Activated T-cell treated with anti-CD3 and anti-CD28 coated beads, Interleukin-2, amount 50 U/mL, for 72 hours (primary cell): ENCODE measurements at places on chromosomes 1 and 21.

GRCh38 chr1:203082231-203082505 lies 3.6 kb downstream of the MYOG start:
- DNase-seq, result no peak

- DNase-seq, result no peak
Measured at GRCh38 chr1:64137412-64137803, 66.0 kb upstream of the UBE2U start.

- no peak for DNase-seq
Measured at GRCh38 chr1:30194741-30195423, 528.5 kb downstream of the MATN1 start.

GRCh38 chr1:182395906-182396305 lies 4.3 kb upstream of the GLUL start:
- DNase-seq, result no peak

DNA sequence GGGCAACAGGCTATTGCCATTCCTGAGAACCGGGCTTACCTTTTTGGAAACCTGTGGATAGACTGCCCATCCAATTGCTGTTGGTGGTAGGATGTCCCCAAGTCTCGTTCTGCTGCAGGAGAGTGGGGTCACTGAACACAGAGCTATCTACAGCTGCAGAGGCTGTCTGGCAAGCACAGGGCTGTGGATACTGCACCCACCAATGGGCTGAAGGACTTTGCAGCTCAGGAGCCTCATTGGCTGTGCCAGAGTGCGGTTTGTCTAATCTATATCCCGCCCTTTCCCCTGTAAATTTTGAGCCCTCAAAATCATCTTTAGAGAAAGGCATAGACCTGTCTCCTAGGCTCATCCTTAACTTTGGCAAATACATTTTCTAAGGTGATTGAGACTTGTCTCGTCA lies 15.3 kb downstream of the RNF187 start:
- no peak for DNase-seq

- DNase-seq, result no peak
Measured at GRCh38 chr1:31111290-31111951, 45.9 kb upstream of the PUM1 start.

DNA sequence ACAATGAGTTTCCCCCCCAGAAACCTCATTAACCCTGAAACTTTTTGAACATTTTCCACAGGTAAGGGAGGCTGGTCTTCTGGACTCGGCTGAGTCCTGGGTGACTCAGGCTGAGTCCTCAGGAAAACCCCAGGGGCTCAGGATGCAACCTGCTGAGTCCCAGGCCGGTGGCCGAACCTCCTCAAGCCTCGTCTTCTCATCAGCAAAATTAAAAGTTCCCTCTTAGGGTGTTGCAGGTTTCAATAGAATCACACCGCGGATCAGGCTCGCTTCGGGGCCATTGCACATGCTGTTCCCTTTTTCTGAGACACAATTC lies 35.0 kb upstream of the GRHL3 start:
- no peak for DNase-seq

DNA sequence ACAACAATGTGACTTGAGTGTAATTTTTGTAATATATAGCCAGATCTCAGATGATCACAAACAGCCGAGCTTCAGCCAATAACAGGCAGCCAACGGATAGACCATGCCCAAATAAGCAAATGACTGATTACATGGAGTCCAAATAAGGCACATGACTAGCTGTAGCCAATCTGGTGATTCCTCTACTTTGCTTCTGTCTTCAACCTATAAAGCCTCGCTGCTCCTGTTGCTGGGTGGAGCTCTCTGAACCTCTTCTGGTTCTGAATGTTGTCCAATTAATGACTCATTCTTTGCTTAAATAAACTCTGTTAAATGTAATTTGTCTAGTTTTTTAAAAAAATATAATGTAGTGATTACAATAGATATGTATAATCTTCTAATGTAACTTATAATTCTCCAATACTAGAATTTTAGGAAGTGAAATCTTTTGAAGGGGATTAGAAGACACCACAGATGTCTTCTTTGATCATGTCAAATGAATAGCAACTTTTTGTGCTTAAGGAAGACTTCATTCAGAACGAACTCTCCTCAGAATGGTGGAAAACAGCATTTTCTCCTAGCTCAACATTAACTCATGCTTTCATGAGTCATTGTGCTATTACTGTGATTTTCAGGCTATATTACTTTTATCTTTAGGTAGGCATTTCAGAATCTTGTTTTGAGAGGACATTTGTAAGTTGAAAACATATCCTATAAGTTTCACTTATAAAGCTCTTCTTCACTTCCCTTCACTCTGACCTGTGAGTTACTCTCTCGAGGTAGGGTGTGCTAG lies 857.8 kb upstream of the B3GALT2 start:
- DNase-seq, result no peak

DNA sequence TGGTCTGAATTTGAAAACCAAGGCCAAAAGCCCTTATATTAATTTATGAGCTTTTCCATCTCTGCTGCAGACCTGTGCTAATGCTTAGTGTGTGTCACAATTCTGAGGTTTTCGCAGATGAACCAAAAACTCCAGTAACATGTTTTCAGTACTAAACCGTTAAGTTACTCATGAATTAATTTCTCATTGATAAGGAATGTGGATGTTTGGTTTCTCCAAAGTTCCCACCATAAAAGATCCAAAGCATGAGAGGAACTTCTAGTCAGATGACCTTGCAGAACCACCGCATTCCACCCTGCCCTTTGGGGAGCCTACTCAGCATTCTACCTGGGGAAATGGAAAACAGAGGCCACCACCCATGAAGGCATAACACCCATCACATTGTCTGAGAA lies 7.5 kb upstream of the LEPR start:
- DNase-seq, result no peak

DNA sequence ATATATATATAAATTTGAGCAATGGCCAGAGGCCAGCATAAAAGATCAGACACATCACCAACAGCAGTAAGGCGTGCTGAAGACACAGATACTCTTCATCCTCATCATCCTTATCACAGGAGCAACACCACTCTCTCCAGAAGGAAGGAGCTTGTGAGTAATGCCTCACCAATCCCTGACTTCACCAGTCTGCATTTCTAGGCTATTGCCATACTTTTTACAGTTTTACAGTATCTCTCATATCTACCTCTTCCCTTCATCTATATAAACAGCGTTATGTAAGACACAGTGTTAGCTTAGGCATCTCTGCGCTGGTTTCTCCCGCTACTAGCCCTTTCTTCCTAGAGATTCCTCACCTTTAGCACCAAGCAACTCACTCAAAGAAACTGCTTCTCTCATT lies 2.4 kb upstream of the ABL2 start:
- no peak for DNase-seq

GRCh38 chr1:8717148-8717547 lies 100.3 kb downstream of the RERE start:
- no peak for DNase-seq

GRCh38 chr1:36583080-36583479 lies 100.4 kb upstream of the CSF3R start:
- DNase-seq, result no peak

GRCh38 chr1:192951691-192952460 lies 107.3 kb downstream of the UCHL5 start:
- no peak for DNase-seq

DNA sequence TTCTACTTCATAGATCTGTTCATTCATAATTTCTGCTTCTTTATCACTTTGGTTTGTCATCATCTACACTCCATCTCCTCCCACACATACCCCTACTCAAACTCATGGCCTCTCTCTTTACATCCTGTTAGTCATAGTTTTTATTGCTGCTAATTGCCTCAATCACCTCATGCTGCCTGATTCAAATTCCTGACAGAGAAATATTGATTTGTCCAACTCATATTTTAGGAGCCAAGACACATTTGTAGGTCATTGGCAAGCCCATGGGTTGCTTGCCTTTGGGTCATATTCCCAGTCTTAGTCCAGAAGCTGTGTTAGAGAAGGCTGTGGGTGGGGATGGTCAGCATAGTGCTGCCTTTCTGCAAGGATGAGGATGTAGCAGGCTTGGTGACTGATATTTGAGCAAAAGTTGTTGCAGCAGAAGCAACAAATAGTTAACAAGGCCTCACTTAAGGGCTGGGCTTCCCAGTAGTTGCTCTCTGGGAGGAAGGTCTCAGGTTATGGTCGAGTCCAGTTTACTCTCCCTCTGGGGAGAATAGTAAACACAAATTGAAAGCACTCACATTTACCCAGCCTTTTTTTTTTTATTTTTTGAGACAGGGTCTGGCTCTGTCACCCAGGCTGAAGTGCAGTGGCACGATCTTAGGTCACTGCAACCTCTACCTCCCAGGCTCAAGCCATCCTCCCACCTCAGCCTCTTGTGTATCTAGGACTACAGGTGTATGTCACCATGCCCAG lies 22.4 kb upstream of the EPS15 start:
- DNase-seq, result no peak

DNA sequence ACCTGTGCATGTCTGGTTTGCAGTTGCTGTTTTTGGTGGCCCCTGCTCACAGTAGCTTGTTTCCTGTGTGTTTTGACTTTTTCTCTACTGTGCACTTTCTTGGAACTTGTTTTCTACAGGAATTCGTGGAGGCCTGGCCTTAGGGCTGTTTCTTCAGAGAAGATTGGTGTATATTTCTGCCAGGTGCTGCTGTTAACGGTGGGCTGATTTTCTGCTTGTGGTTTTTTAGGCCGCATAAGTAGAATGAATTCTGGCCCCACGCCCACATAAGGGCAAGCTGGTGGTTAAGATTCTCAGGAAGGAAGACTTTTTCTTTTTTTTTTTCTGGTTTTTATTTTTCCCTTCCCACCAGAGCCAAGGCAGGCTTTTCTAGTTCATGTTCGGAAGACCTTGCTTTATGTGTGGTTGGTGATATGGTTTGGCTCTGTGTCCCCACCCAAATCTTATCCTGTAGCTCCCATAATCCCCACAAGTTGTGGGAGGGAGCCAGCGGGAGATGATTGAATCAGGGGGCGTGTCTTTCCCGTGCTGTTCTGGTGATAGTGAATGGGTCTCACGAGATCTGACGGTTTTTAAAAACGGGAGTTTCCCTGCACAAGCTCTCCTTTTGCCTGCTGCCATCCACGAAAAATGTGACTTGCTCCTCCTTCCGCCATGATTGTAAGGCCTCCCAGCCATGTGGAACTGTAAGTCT lies 71.5 kb upstream of the DISP3 start:
- DNase-seq, result no peak

DNA sequence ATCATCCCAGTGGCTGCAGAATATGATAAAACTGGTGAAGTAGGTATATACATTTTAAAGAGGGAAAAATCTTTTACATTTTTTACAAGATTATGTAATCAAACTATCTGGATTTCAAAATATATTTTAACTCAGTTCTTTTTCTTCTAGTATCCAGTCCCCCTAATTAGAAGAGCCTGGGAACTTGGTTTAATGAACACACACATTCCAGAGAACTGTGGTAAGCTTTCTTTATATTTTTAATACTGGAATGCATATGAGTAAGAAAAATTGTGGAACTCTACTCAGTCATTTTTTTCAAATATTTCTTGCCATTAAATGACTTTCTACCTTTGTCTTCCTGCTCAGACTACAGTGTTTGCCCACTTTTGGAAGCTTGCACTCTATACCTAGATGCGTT lies 8.2 kb downstream of the ACADM start:
- no peak for DNase-seq

- DNase-seq, result no peak
Measured at GRCh38 chr1:43541721-43542401, 11.2 kb downstream of the PTPRF start.

DNA sequence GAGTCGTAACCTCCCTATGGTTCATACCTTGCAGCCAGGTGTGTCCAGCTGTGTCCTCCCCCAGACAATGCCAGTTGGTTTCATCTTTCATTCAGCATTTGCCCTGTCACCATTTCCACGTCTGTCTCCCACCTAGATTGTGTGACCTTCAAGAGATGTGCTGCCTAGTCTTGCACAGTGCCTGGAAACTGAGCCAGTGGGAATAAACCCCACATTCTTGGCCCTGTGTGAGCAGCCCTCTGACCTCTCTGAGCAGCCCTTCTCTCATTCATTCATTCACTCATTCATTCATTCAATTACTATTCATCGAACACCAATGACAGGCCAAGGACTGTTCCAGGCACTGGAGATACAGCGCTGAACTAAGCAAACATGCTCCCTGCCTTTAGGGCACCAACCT lies 115.7 kb downstream of the GRIK3 start:
- DNase-seq, result no peak

DNA sequence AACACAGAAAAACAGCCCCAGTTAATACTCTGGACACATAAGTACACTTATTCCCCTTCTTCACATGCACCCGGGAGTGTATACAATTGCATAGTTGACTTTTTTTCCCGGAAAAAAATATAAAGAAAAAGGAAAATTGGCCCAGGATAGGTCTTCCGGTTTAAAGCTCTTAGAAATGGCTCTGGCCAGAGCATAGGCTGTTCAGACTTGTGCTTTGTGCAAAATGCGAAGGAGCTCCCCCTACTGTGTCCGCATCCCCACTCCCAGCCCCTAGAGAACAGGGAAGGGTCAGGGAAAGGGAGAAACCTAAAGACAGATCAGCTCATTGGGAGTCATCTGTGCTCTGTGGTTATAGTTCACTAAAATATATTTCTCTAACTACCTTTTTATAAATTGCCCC lies 5.5 kb upstream of the MTMR11 start:
- DNase-seq, result no peak

- DNase-seq, result no peak
Measured at GRCh38 chr21:46518983-46519583, 60.4 kb downstream of the DIP2A start.

DNA sequence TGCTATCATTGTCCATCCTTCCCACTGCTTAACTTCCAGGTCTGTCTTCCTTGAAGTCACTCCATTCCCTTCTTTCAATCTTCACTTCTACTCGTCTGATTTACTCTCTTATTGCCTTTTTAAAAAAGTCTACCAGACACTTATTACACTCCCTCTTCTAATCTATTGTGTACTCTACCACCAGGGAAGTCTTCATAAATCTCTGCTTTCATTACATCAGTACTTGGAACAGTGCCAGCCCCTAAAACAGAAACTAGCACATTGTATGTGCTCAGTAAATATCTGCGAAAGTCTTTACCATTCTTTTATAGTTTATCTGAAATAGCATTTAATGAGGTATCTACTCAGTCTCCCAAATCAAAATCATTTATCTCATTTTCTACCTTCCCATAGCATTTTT lies 236.4 kb downstream of the USH2A start:
- no peak for DNase-seq

- no peak for DNase-seq
Measured at GRCh38 chr1:15362737-15363128, 47.0 kb upstream of the EFHD2 start.

DNA sequence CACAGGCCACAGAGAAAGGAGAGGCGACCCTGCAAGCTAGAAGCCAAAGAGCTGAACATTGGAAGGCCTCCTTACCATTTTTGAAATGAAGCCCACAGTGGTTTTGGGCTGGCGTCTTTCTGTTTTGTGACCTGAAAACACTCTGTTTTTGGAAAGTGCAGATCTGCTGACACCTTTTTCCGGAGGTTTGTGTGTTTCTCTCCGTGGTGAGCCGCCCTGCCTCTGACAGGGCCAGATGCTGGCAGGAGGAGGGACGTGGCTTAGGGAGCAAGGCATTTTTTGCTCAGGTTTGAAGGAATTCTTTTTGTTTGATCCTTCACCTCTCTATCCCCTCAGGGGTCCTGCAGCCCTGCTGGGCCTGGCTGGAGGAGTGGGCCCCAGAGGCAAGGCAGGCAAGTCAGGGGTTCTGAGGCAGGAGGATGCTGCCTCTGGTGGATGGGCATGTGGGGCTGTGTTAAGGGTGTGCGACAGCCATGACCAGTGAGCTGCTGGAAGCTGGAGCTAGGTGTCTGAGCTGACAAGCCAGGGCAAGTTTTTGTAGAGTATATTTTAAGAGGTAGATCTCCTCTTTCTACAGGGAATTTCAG lies 133.8 kb downstream of the CAMTA1 start:
- DNase-seq, result no peak

- peak; percentile 18 for DNase-seq
Measured at GRCh38 chr21:32562426-32562825, 22.9 kb downstream of the TCP10L start.

GRCh38 chr1:198088360-198089071 lies 68.3 kb upstream of the NEK7 start:
- no peak for DNase-seq
